ENCODE measurements at places on chromosomes 2 and 18. TPM values are rescaled to one million over a fixed set of nuclear protein-coding genes. Genes with fewer than 3 reads are reported as not detected.

DNA sequence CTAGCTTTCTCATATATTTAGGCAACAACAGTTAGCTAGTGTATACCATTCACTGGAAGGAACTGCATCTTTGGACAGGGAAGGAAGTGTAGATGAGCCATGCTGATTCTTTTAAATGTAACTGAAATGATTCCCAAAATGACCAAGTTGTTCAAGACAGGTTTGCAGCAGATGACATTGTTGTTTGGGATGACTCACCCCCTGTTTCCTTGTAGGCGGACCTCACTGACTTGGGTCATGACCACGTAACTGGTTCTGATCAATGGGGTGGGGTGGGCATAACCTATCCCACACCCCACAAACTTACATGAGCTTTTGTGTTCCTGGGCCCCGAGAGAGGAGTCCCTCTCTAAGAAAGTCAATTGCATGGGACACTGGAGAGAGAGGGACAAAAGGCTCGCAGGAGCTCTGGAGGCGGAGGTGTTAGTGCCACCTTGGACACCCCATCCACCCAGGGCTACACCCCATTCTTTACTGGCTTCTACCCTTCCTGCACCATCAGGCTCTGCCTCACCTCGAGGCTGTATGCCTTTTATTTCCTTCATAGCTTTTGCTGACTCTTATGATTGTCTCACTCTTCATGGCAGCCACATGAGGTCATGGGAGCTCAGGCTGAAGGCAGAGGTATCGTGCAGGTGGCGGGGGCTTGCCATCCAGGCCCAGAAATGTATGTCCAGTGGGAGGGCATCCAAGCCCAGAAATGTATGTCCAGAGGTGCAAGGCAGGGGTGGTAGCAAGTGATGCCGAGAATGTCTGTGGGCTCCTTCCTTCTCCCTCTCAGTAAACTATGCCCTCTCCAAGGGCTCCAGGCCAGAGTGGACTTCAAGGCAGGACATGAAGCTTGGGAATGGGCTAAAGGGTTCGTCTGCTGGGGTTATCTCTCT lies 108.0 kb downstream of the TWIST2 start:
- no peaks in the 10 kb centered on the region for H3K27me3 ChIP-seq
- no peak overlapping the region for H3K27ac ChIP-seq
- DNase-seq, result no peak
- H3K4me3 ChIP-seq, result no peak overlapping the region
- H3K4me1 ChIP-seq, result no peaks in the 10 kb centered on the region

- H3K27ac ChIP-seq, result peak within 1 kb of the TSS; percentile 56
- H3K4me3 ChIP-seq, result peak within 1 kb of the TSS; percentile 72
- DNase-seq, result peak; percentile 72
These were observed at the start of gene PDE11A for GRCh38 chr2:178072383-178073301. PDE11A (minus strand) TSS chr2:178072777; CDS start chr2:178072437, 340 bp downstream.

- H3K4me1 ChIP-seq, result no peaks in the 10 kb centered on the region
- H3K4me3 ChIP-seq, result no peak overlapping the region
- H3K27me3 ChIP-seq, result no peaks in the 10 kb centered on the region
- H3K36me3 ChIP-seq, result no peaks in the 10 kb centered on the region
- no peak for DNase-seq
- H3K27ac ChIP-seq, result no peak overlapping the region
These were observed 308.2 kb upstream of the LRATD1 start for GRCh38 chr2:14324308-14324707.

DNA sequence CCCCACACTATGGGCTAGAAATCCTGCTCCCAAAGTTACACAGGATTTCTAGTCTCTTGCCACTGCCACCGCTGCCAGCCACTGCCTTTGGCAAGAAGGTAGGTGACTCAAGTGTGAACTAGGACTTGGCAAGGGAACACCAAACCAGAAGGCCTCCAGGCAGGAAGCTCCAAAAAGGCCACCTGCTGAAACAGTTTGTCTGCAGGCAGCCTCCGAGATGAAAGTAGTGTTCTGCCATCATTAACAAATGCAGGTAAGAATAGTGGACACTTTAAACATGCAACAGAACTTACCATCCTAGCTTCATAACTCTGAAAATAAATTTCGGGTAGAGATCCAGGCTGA lies 3.9 kb downstream of the ANKRD44 start:
- H3K27me3 ChIP-seq, result no peaks in the 10 kb centered on the region
- H3K4me1 ChIP-seq, result no peaks in the 10 kb centered on the region
- H3K27ac ChIP-seq, result peak overlapping the region; percentile 46
- no peak overlapping the region for H3K4me3 ChIP-seq

DNA sequence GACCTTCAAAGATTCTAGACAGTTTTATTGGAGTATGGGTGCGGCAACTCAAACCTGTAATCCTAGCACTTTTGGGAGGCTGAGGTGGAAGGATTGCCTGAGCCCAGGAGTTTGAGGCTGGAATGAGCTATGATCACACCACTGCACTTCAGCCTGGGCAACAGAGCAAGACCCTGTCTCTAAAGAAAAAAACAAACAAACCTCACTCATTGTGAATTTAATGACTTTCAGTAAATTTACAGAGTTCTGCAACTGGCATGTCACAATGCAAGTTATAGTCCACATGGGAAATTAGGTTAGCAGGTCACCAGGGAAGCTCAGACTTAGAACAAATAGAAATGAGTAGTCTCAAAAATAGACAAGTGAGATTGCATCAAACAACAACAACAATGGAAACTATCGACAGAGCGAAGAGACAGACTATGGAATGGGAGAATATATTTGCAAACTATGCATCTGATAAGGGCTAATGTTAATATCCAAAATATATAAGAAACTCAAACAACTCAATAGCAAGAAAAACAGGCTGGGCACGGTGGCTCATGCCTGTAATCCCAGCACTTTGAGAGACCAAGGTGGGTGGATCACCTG lies 6.7 kb upstream of the NRBP1 start:
- no peak overlapping the region for H3K4me3 ChIP-seq
- no peak overlapping the region for H3K27ac ChIP-seq
- no peaks in the 10 kb centered on the region for H3K27me3 ChIP-seq
- DNase-seq, result no peak

DNA sequence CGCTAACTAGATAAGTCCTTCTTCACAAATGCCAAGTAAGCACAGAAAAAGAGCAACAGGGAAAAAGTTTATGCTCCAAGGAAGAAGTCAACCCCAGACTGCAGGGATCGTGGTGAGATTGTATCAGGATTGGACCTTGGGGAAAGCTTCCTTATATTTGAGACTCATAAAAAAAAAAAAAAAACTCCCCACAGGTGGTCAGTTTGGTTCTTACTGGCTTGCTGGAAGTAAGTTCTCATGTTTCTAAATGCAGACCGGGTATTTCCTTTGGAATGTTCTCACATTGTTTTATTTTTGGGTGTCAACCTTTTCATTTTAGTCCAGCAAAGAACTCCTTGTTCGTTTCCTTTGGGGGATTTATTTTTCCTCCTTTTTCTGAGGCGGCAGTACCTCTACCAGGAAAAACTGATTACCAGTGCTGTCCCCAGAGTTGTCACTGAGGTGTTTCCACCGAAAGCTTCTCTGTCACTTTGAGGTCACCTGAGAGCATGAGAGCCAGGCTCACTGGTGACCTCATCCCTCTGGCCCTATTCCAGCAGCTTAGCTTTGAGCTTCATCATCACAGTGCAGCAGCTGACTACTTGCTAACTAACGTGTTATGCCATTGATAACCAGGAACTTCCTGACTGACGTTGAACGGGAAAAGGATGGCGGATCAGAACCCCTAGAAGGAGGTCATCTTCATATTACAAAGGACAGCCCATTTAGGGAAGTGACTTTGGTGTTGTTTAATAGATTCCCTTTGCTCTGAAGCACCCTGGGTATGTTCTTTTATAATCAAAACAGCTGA lies 16.8 kb upstream of the ATP8B1 start:
- no peaks in the 10 kb centered on the region for H3K27me3 ChIP-seq
- no peak overlapping the region for H3K4me3 ChIP-seq
- no peak overlapping the region for H3K27ac ChIP-seq
- no peaks in the 10 kb centered on the region for H3K36me3 ChIP-seq
- no peaks in the 10 kb centered on the region for H3K4me1 ChIP-seq

MC2R gene
- not detected for polyA plus RNA-seq

PLGLB1 gene
- 140 TPM for polyA plus RNA-seq

SCYGR4 gene
- polyA plus RNA-seq, result not detected

KCNIP3 gene
- polyA plus RNA-seq, result 1.1 TPM

COL4A4 gene
- 0.80 TPM for polyA plus RNA-seq

SIX2 gene
- polyA plus RNA-seq, result not detected
